ENCODE measurements at places on chromosomes 7 and 10. TPM values are rescaled to one million over a fixed set of nuclear protein-coding genes. Genes with fewer than 3 reads are reported as not detected.

Gene CDH23
- polyA plus RNA-seq = 5.9 TPM

Gene NEUROD6
- 2.6 TPM for polyA plus RNA-seq

Gene GNAT3
- polyA plus RNA-seq = not detected

Gene ATOH7
- 1.4 TPM for polyA plus RNA-seq

Gene EEPD1
- 10.7 TPM for polyA plus RNA-seq

Gene TMEM184A
- polyA plus RNA-seq = 4.3 TPM

Gene UBE3C
- polyA plus RNA-seq = 34.7 TPM

Gene MYOZ1
- 3.6 TPM for polyA plus RNA-seq

Gene LRRC18
- not detected for polyA plus RNA-seq

Gene HOGA1
- polyA plus RNA-seq = 1.4 TPM

Gene DENND2A
- 49.3 TPM for polyA plus RNA-seq

Gene OR6V1
- polyA plus RNA-seq = not detected

Gene PLAU
- 1.8 TPM for polyA plus RNA-seq

Gene HTRA1
- 280 TPM for polyA plus RNA-seq

Gene SEMA3C
- polyA plus RNA-seq = 3.3 TPM

Gene MCM10
- polyA plus RNA-seq = 7.7 TPM

Gene OR2A5
- not detected for polyA plus RNA-seq

Gene WAC
- polyA plus RNA-seq = 109 TPM

Gene ITIH5
- polyA plus RNA-seq = 19.7 TPM

Gene MARCHF5
- polyA plus RNA-seq = 33.3 TPM

Gene ACBD7
- polyA plus RNA-seq = 35.4 TPM

Gene SCIN
- polyA plus RNA-seq = 2.5 TPM

Gene CDHR3
- 2.1 TPM for polyA plus RNA-seq

Gene ZNF277
- 10.3 TPM for polyA plus RNA-seq

Gene DRGX
- polyA plus RNA-seq = 0.12 TPM

Gene PARD3
- polyA plus RNA-seq = 33.7 TPM

Gene TMEM236
- polyA plus RNA-seq = 0.05 TPM

Gene HTR7
- polyA plus RNA-seq = not detected

Gene DKK1
- 0.92 TPM for polyA plus RNA-seq

Gene C10orf71
- polyA plus RNA-seq = 1.6 TPM

Gene FMC1
- 73.5 TPM for polyA plus RNA-seq

Gene EDRF1
- 8.7 TPM for polyA plus RNA-seq

Gene TUBB8
- polyA plus RNA-seq = 0.29 TPM

Measured in brain (organoid and tissue), 16 donors.